GM06990 (cell line): ENCODE measurements at places on chromosomes 5 and 9.
A peak's percentile ranks its signal among the peaks of the same experiment; 100 is the strongest.

- peak; percentile 88 for DNase-seq
Observed at GRCh38 chr5:172175263-172175719, 12.7 kb downstream of the STK10 start.

DNA sequence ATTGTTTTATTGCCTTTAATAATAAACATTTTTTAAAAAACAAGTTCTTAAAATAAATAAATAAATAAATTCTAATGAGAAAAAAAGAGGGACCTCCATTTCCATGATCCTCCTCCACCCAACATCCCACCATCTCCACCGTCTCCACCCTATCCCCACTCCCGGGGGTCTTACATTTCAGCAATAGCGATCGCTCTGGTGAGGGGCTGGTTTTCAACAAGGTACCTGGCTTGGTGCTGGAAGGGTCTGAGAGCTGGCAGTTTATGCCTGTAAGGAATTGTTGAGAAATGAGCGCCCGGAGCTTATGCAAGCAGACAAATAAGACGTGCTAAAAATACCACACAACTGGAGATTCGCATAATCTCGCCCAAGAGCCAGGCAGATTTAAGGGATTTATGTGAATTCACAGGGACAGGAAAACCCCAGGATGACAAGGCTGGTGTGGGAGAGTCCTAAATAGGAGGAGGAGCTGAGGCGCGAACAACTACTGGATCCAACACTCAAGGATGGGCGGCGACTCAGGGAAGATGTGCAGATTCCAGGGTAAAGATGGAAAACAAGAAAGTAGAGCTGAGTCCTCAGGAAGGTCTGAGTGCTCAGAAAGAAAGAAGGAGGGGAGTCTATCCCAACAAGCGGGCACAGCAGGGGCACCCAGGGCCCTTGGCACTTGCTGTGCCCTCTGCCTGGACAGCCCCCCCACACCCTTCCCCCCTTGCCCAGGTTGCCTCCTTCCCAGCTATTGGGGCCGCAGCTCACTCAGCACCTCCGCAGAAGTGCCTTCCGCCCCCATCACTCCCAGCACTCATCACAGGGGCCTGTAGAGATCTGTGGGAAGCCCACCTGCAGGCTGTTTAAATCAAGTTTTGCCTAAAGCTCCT lies 27.0 kb downstream of the TRIM14 start:
- no peak for DNase-seq

DNA sequence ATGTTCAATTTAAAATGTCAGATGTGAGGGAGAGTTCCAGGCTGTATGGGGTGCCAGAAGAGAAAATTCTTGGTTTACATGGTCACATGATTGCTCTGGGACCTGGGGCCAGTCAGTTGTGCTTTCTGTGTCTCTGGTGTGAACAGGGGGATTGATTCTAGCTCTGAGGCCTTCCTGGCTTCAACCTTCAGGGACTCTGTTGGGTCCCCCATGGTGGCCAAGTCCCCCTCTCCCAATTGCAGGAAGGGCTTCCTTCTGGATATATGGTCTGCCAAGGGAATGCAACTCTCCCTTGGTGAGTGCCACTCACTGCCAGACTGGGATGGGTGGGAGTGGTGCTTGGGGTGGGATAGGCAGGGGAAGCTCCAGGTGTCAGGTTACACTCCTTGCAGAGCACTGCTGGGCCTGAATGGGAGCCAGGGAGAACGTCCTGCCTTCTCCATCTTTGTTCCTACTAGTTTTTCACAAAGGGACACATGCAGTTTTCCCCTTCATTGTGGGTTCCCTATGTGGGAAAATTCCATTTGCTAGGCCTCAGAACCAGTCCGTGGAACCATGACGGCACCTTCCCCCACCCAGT lies 153.2 kb downstream of the MELK start:
- no peak for DNase-seq

GRCh38 chr5:113447498-113448050 lies 12.8 kb upstream of the TSSK1B start:
- no peak for DNase-seq

DNA sequence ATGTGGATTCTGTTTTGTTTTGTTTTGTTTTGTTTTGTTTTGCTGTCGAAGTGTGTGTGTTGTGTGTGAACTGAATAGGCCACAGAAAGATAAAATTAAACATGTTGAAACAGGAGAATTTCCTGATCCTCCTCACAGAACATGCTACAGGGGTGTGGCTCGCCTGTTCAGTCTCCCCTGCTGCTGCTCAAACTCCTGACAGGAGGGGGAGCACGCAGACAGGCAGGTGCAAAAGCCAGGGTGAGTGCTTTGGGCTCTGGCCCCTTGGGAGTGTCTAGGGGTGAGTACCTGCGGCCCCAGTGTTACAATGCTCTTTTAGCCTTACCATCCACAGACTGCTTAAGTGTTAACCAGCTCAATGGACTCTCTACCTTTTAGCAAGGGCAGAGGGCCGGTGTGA lies 473.5 kb downstream of the MAT2B start:
- DNase-seq = no peak

GRCh38 chr5:122774519-122774860 lies 390 bp upstream of the SNX2 start:
- no peak for DNase-seq

DNA sequence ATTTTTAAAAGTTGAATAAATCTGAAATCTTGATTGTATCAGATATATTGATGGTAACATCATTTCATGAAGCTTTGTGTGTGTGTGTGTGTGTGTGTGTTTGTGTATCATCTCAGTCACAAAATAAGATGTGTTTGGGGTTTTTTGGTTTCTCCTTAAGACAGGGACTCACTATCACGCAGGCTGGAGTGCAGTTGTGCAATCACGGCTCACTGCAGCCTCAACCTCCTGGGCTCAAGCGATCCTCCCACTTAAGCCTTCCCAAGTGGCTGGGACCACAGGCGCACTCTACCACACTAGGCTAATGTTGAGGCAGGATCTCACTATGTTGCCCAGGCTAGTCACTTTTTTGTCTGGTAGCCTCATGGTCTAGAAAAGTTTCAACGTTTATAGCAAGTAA lies 83.4 kb upstream of the DMRT1 start:
- no peak for DNase-seq

- DNase-seq = no peak
Observed at GRCh38 chr5:68033961-68034571, 181.5 kb upstream of the PIK3R1 start.

DNA sequence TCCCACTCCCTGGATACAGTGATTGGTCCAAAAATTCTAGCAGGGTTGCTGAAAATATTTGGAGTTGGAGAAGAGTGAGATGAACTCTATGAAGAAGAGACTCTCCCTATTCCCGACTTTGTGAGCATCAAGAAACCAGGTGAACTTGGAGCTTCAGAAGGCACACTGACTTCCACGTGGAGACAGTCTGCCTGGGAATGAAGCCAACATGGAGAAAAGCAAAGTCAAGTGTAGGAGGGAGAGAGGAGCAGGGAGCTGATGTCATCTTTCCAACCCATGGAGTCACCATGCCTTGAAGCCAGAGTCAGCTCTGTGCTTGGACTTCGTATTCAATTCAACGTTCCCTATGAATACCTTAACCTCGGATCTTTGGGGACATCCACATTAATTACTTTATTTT lies 125.1 kb downstream of the NPR3 start:
- DNase-seq = no peak

GRCh38 chr9:12414514-12414913 lies 278.7 kb upstream of the TYRP1 start:
- DNase-seq = no peak

GRCh38 chr9:96302021-96302420 lies at the start of gene HSD17B3:
Gene HSD17B3, minus strand, starts transcription at chr9:96302176. Its CDS starts 72 bp downstream, at chr9:96302104.
- no peak for DNase-seq

- no peak for DNase-seq
Observed at GRCh38 chr9:137161558-137162486, 8.0 kb downstream of the LRRC26 start.

- no peak for DNase-seq
Observed at GRCh38 chr5:132026516-132027008, 15.1 kb upstream of the ACSL6 start.

- DNase-seq = no peak
Observed at GRCh38 chr5:170389550-170389892, 354 bp upstream of the KCNMB1 start.

- DNase-seq = no peak
Observed at GRCh38 chr9:129236441-129237145, 58.5 kb upstream of the IER5L start.

- DNase-seq = no peak
Observed at GRCh38 chr5:122356855-122357254, 44.8 kb downstream of the SNCAIP start.

GRCh38 chr5:139884144-139884543 lies 88.5 kb downstream of the PSD2 start:
- no peak for DNase-seq

- no peak for DNase-seq
Observed at GRCh38 chr5:122721127-122721526, 53.8 kb upstream of the SNX2 start.

DNA sequence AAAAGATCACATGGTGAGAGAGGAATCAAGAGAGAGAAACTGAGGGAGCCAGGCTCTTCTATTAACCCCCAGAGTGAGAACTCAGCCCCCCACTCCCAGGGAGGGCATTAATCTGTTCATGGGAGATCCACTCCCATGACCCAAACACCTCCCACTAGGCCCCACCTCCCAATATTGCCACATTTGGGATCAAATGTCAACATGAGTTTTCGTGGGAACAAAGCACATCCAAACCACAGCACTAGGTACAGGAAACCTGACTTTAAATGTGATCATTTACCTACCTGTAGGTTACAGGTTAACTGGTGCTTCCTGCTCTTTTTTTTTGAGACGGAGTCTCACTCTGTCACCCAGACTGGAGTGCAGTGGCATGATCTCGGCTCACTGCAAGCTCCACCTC lies 16.9 kb downstream of the NNT start:
- no peak for DNase-seq

- DNase-seq = no peak
Observed at GRCh38 chr9:133282464-133283238, 7.7 kb upstream of the ABO start.

DNA sequence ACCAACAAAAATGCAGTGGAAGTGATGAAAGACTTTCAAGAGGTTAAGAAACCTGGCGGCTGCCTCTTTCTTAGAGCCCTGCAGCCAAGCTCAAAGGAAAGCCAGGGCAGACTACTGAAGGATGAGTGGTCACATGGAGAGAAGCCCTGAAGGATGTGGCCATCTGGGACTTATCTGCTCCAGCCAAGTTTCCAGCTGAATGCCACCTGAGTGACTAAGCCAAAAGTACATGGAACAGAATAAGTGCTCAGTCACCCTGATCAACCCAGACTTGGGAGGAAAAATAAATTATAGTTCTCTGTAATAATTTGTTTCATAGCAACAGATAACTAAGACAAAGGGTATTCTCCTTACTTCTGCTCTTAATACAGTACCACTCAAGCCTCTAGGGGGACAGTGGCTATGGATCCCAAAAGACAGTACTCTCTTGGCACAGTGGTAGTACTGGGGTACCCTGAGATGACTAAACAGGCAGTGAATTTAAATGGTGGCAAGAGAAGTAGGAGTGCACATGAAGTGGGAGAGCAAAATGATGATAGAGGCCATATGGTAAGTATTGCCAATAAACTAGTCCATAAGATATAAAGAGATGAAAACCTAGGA lies 182.3 kb downstream of the ELAVL2 start:
- no peak for DNase-seq

- DNase-seq = no peak
Observed at GRCh38 chr5:101009758-101010519, 106.9 kb upstream of the ST8SIA4 start.

DNA sequence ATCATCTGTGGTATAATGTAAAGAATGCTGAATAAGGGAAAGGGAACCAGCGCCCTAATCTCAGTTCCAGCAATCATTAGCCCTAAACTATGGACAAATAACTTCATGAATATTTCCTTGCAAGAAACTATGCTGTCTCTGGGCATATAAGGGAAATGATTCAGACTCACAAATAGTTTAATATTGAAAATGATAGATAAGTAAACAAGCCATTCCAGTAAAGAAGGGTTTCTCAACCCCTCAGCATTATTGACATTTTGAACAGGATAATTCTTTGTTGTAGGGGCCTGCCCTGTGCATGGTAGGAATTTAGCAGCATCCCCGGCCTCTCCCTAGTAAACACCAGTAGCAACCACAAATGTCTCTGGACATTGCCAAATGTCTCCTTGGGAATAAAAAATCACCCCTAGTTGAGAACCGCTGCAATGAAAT lies 23.8 kb downstream of the C5 start:
- no peak for DNase-seq

GRCh38 chr9:34989946-34990635 lies 546 bp downstream of the DNAJB5 start:
- DNase-seq = peak; percentile 59

DNA sequence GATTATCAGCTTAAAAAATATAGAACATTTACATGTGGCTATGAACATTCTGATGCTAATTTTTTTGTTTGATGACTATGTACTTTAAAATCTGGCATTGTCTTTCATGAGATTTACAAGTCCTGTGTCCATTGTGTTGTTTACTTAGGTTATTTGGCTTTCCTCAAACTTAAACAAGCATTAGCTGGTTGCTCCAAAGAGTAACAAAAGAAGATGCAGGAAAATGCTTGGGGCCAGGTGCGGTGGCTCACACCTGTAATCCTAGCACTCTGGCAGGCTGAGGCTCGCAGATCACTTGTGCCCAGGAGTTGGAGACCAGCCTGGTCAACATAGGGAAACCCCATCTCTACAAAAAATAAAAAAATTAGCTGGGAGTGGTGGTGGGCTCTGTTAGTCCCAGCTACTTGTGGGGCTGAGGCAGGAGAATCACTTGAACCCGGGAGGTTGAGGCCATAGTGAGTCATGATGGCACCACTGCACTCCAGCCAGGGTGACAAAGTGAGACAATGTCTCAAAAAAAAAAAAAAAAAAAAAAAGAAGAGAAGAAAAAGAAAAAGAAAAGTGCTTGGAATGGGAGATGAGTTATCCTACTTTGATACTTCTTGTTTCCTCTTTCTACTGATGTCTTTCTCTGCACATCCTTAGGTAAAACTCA lies 39.7 kb downstream of the PAM start:
- DNase-seq = no peak

DNA sequence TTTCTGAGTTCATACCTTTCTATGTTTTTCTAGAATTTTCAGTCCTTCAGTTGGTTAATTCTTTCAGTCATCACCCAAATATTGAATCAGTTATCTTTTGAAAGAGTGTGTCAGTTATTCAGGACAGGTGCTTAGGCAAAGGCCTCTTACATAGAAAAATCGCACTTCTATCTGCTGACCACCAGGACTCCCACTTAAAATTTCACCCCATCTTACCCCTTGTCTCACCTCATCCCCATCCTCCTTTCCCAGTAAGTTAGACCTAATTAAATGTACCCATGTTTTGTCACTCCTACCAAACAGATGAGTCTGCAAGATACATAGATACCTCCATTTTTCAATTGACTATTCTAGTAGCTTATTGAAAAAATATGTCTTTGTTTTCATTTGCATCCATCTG lies 159.9 kb upstream of the PIK3R1 start:
- no peak for DNase-seq

GRCh38 chr5:139251695-139252288 lies 41.7 kb upstream of the MATR3 start:
- no peak for DNase-seq

GRCh38 chr9:134396825-134397224 lies 70.6 kb downstream of the RXRA start:
- DNase-seq = peak; percentile 61

- DNase-seq = no peak
Observed at GRCh38 chr9:131097948-131098278, 1.6 kb downstream of the AIF1L start.
